ENCODE measurements at places on chromosomes 1 and 21.
A peak's percentile ranks its signal among the peaks of the same experiment; 100 is the strongest.

DNA sequence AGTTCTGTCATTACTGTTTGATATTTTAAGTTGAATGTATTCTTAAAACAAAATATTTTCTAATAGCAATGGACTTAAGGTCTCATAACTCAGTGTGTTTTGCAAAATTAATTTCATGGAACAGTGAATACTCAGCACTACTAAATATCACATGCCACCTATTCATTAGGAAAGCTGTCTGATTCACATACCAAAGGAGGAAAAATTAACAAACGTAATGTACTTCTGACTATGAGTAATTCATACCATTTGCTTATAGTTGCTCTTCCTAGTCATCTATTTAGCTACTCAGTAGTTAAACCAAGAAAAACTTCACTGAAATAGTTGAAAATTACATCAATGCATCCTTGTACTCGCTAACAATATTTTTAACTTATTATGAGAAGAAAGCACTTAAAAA lies 35.2 kb downstream of the TP53BP2 start:
- no peak for DNase-seq

GRCh38 chr1:230392920-230393521 lies 33.1 kb downstream of the PGBD5 start:
- DNase-seq = no peak

GRCh38 chr21:37986751-37987399 lies 70.6 kb upstream of the KCNJ6 start:
- DNase-seq = no peak

DNA sequence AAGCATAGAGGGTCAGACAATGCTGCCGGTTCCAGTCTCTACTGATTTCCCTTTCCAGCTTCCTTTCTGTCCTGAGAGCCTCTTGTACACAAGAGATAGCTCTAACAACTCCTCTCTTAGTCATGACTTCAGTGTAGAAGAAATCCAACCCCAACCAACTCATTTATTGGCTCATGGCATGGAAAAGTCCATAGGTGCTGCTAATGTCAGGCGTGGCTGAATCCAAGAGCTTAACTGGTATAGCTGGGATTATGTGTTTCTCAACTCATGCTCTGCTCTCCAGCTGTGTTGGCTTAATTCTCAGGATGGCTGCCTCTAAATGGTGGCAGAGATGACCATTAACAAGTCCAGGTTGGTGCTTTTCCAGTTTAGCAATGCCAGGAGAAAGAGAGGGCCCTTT lies 12.4 kb upstream of the THRAP3 start:
- no peak for DNase-seq

DNA sequence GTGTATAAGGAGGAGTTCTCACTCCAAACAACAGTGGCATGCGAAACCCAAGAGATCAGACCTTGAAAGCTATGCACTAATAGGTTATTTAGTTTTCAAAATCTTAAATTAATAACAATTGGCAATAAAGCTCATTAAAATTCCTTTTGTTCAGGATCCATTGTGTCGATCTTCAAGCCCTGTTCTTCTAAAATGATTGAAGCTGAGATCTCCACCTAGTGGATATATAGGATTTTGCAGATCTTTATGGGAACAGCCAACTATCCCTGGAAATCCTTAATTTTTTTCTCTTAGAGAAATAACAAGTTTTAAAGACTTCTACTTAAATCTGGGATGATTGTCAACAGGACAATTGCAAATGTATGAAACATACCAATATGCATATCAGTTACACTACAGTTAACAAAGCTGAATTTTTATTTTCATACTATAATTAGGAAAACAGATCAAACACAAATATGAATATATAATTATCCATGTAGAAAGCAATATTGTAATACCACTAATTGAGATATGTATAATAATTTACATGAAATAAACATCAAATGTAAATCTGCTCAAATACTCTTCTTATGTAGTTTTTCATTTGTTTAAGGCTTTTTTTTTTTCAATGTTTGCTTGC lies 43.3 kb downstream of the LRRC53 start:
- DNase-seq = no peak

DNA sequence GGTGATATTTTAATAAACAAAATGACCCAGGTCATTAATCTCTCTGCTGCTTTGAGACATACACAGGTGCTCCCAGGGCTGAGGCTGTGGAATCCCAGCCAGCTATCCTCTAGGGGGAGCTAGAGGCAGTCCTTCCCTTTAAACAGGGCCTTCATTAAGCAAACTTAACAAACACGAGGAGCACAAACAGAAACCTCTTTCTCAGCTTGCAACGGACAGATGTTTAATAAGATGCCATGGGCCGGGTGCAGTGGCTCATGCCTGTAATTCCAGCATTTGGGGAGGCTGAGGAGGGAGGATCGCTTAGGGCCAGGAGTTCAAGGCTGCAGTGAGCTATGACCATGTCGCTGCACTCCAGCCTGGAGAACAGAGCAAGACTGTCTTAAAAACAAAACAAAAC lies 106.7 kb downstream of the HIVEP3 start:
- peak; percentile 61 for DNase-seq

- DNase-seq = no peak
Observed at GRCh38 chr1:38609166-38610025, 250.2 kb downstream of the RRAGC start.

DNA sequence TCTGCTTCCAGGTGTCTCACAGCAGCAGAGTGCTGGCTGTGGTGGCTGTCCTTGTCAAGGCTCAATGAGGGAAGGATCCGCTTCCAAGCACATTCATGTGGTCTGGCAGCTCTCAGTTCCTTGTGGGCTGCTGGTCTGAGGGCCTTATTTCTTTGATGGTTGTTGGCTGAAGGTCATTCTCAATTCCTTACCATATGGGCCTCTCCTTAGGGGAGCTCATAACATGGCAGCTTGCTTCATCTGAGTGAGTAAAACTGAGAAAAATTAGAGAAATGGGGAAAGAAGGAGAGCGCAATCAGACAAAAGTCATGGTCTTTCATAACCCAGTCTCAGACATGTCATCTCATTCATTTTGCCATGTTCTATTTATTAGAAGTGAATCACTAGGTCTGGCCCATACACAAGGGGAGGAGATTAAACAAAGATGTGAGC lies 81.7 kb upstream of the TSPAN2 start:
- no peak for DNase-seq

All from ureter (tissue), 1 donor.